ENCODE measurements at places on chromosomes 12 and 14. TPM values are rescaled to one million over a fixed set of nuclear protein-coding genes. Genes with fewer than 3 reads are reported as not detected.

- H3K27me3 ChIP-seq = no peaks in the 10 kb centered on the region
- H3K4me1 ChIP-seq = no peaks in the 10 kb centered on the region
- H3K4me3 ChIP-seq = no peak overlapping the region
These were observed 452.8 kb downstream of the AACS start for GRCh38 chr12:125518074-125518473.

DNA sequence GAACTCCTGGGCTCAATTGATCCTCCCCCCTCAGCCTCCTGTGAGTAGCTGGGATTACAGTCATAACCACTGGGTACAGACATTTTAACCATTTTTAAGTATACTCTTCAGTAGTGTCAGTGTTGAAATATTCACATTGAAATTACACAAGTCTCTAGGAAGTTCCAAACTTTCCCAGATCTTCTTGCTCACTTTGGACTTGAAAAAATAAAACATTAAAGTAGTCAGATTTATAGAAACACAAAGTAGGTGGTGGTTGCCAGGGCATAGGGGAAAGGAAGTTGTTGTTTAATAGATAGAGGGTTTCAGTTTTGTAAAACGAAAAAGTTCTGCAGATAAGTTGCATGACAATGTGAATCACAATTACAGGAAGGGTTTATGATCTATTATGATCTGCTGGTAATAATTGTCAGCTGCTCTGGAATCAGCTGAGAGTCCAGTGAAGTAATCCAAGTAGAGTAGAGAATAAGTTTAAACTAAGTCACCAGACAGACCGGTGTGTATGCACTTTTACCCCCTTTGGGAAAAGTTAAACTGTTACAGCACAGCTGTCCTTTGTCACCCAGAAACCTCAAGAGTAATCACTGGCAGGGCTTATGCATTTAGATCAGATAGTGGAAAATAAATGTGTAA lies 27.4 kb downstream of the PCNX1 start:
- no peaks in the 10 kb centered on the region for H3K27me3 ChIP-seq
- H3K36me3 ChIP-seq = no peaks in the 10 kb centered on the region
- H3K4me1 ChIP-seq = peaks cover 16% of the 10 kb centered on the region
- no peak for DNase-seq
- no peak overlapping the region for H3K4me3 ChIP-seq

DNA sequence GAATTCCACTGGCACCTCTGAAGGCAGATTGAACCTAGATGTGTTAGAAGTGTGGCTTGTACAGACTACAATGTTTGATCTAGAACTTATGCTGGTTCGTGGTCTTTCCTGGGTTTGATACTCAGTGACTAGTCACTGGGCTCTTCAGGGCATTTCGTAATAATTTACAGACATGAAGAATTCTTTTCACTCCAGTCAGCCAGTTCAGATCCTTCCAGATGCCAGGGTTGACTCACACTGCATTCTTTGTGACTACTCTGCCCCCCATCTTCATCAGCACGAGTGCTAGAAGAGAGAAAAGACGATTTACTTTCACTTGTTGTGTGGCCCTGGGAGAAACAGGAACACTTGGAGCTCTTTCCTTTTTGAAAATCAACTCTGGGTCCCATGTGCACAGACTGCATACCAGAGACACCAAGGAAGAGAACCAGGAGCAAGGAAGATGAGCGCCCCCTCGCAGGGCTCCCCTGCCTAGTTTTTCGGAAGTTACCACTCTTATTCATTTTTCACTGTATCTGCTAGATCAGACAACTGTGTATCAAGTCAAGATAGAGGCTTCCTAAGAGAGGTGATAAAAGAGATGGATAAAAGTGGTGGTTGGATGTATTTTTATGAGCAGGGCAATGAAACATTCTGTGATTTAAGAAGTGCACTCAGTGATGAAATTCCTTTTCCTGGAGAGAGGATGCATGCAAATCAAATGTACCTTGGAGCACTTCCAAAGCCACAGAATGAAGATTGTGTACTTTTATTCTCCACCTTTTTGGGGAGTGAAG lies 33.5 kb upstream of the EVL start:
- H3K4me3 ChIP-seq = peak overlapping the region; percentile 26
- H3K36me3 ChIP-seq = no peaks in the 10 kb centered on the region
- H3K27me3 ChIP-seq = no peaks in the 10 kb centered on the region
- DNase-seq = no peak

Gene KRT81
- total RNA-seq = not detected

GRCh38 chr12:47370421-47370820 lies 290.7 kb upstream of the AMIGO2 start:
- no peak overlapping the region for H3K27ac ChIP-seq
- peaks cover 10% of the 10 kb centered on the region for H3K4me1 ChIP-seq
- H3K27me3 ChIP-seq = no peaks in the 10 kb centered on the region
- H3K36me3 ChIP-seq = no peaks in the 10 kb centered on the region

- no peak for DNase-seq
- no peaks in the 10 kb centered on the region for H3K27me3 ChIP-seq
- H3K36me3 ChIP-seq = peaks cover 68% of the 10 kb centered on the region
- H3K4me1 ChIP-seq = peaks cover 23% of the 10 kb centered on the region
- peak overlapping the region; percentile 90 for H3K27ac ChIP-seq
These were observed 615 bp downstream of the DDX51 start for GRCh38 chr12:132143336-132144071.

GRCh38 chr12:712172-712863 lies 40.1 kb upstream of the WNK1 start:
- no peak for DNase-seq
- no peaks in the 10 kb centered on the region for H3K4me1 ChIP-seq
- peak overlapping the region; percentile 39 for H3K27ac ChIP-seq
- no peak overlapping the region for H3K4me3 ChIP-seq

GRCh38 chr14:95774265-95775160 lies 60.6 kb upstream of the TCL1A start:
- DNase-seq = no peak
- H3K27ac ChIP-seq = no peak overlapping the region
- no peaks in the 10 kb centered on the region for H3K36me3 ChIP-seq
- no peaks in the 10 kb centered on the region for H3K4me1 ChIP-seq
- no peak overlapping the region for H3K4me3 ChIP-seq

GRCh38 chr14:35220027-35220676 lies 72.0 kb upstream of the PSMA6 start:
- no peak for DNase-seq
- no peak overlapping the region for H3K4me3 ChIP-seq
- H3K27me3 ChIP-seq = no peaks in the 10 kb centered on the region

GRCh38 chr14:106528717-106529116 lies 1002.3 kb downstream of the TMEM121 start:
- no peak overlapping the region for H3K4me3 ChIP-seq
- no peaks in the 10 kb centered on the region for H3K27me3 ChIP-seq
- no peaks in the 10 kb centered on the region for H3K4me1 ChIP-seq
- no peaks in the 10 kb centered on the region for H3K36me3 ChIP-seq
- DNase-seq = no peak
- H3K27ac ChIP-seq = no peak overlapping the region

GRCh38 chr14:58821421-58821820 lies 183.7 kb downstream of the DACT1 start:
- H3K36me3 ChIP-seq = no peaks in the 10 kb centered on the region
- H3K27me3 ChIP-seq = no peaks in the 10 kb centered on the region
- H3K4me1 ChIP-seq = no peaks in the 10 kb centered on the region
- DNase-seq = no peak
- no peak overlapping the region for H3K27ac ChIP-seq
- H3K4me3 ChIP-seq = no peak overlapping the region

Gene PDE3A
- total RNA-seq = 5.4 TPM

GRCh38 chr12:50188241-50188781 lies 21.1 kb upstream of the CERS5 start:
- peak overlapping the region; percentile 67 for H3K27ac ChIP-seq
- H3K4me1 ChIP-seq = peaks cover 39% of the 10 kb centered on the region
- H3K27me3 ChIP-seq = no peaks in the 10 kb centered on the region
- H3K4me3 ChIP-seq = no peak overlapping the region
- peaks cover 43% of the 10 kb centered on the region for H3K36me3 ChIP-seq

Gene IQSEC3
- total RNA-seq = 0.95 TPM

DNA sequence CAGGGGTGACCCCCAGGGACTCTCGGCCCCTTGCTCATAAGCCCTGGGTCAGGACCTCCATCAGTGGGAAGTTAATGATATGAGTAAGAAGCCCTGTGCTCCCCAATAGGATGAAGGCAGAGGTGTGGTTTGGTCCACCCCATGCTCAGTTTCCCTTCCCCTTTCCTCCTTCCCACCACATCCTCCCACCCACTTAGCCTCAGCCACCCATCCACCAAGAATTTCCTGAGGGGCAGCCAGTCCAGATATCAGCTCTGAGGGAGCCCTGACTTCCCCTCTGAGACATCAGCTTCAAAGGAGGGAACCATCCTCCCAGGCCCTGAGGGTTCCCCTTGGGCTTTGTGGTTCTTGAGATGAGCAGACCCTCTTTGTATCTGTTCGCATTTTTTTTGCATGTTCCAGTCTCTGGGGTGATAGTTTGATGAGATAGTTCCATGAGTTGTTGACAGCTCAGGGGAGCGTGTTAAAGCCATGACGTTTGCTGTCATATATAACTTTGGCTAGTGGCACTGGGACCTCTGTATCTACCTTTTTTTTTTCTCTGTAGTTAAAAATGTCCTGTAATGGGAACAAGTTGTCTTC lies 71.2 kb downstream of the LGMN start:
- no peak overlapping the region for H3K27ac ChIP-seq
- peaks cover 38% of the 10 kb centered on the region for H3K36me3 ChIP-seq
- no peaks in the 10 kb centered on the region for H3K27me3 ChIP-seq
- H3K4me3 ChIP-seq = no peak overlapping the region
- DNase-seq = no peak
- H3K4me1 ChIP-seq = no peaks in the 10 kb centered on the region

GRCh38 chr12:110635055-110635454 lies 21.1 kb downstream of the TCTN1 start:
- H3K36me3 ChIP-seq = no peaks in the 10 kb centered on the region
- H3K27ac ChIP-seq = no peak overlapping the region

- no peaks in the 10 kb centered on the region for H3K27me3 ChIP-seq
- no peak for DNase-seq
- peaks cover 40% of the 10 kb centered on the region for H3K4me1 ChIP-seq
- H3K4me3 ChIP-seq = peak overlapping the region; percentile 29
- H3K27ac ChIP-seq = peak overlapping the region; percentile 91
These were observed 66.2 kb downstream of the IRF2BPL start for GRCh38 chr14:76962303-76962660.

- H3K4me1 ChIP-seq = no peaks in the 10 kb centered on the region
- DNase-seq = no peak
- no peaks in the 10 kb centered on the region for H3K27me3 ChIP-seq
- no peak overlapping the region for H3K27ac ChIP-seq
These were observed 52.7 kb downstream of the WNK1 start for GRCh38 chr12:805022-805632.

Gene RFLNA
- total RNA-seq = not detected

Gene PIANP
- not detected for total RNA-seq

DNA sequence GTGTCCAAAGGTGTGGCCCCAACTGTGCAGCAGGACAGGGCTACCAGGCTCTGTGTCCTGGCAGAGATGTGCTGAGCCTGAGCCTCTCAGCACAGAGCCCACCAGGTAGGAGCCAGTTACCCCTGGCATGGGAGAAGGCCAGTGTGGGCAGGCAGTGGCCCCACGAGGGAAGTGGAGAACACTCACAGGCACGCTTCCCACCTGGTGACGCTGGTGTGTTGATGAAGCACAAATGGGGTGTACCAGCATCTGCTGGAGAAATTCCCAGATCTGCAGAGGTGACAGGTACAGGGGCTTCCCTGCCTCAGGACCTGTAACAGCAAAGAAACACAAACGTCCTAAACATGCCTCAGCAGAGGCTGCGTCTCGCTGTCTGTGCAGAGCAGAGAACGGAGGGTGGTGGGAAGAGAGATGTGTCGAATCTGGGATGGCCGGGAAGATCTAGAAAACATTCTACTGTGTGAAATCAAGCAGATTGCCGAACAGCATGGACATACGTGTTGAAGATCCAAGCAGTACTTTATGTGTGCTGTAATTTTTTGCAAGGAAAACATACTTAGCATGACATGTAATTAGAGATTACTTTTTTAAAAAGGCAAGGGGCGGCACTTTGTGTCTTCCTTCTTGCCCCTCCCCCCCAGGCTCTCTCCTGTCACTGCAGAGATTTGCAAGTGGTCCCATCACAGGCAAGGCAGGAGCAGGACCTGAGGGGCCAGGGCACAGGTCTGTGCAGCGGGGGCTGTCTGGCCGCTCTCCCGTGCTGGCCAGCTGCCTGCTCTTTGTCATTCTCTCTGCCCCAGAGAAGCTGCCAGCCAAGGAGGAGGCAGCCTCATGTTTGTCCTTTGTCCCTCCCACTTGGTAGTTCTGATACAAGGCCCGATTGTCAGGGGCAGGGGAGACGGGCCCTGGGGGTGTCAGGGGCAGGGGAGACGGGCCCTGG lies 17.3 kb downstream of the HIP1R start:
- no peak for DNase-seq
- H3K27ac ChIP-seq = peak overlapping the region; percentile 67
- H3K27me3 ChIP-seq = no peaks in the 10 kb centered on the region

Gene SDR9C7
- total RNA-seq = 42.1 TPM

GRCh38 chr14:34450958-34451357 lies 11.1 kb downstream of the SPTSSA start:
- peaks cover 26% of the 10 kb centered on the region for H3K4me1 ChIP-seq
- H3K27ac ChIP-seq = no peak overlapping the region
- peaks cover under 1% of the 10 kb centered on the region for H3K36me3 ChIP-seq
- no peaks in the 10 kb centered on the region for H3K27me3 ChIP-seq
- H3K4me3 ChIP-seq = no peak overlapping the region

- H3K4me1 ChIP-seq = no peaks in the 10 kb centered on the region
- no peak overlapping the region for H3K27ac ChIP-seq
- H3K36me3 ChIP-seq = no peaks in the 10 kb centered on the region
- H3K4me3 ChIP-seq = no peak overlapping the region
- no peaks in the 10 kb centered on the region for H3K27me3 ChIP-seq
- DNase-seq = no peak
These were observed 26.2 kb downstream of the EGLN3 start for GRCh38 chr14:33924566-33925100.

DNA sequence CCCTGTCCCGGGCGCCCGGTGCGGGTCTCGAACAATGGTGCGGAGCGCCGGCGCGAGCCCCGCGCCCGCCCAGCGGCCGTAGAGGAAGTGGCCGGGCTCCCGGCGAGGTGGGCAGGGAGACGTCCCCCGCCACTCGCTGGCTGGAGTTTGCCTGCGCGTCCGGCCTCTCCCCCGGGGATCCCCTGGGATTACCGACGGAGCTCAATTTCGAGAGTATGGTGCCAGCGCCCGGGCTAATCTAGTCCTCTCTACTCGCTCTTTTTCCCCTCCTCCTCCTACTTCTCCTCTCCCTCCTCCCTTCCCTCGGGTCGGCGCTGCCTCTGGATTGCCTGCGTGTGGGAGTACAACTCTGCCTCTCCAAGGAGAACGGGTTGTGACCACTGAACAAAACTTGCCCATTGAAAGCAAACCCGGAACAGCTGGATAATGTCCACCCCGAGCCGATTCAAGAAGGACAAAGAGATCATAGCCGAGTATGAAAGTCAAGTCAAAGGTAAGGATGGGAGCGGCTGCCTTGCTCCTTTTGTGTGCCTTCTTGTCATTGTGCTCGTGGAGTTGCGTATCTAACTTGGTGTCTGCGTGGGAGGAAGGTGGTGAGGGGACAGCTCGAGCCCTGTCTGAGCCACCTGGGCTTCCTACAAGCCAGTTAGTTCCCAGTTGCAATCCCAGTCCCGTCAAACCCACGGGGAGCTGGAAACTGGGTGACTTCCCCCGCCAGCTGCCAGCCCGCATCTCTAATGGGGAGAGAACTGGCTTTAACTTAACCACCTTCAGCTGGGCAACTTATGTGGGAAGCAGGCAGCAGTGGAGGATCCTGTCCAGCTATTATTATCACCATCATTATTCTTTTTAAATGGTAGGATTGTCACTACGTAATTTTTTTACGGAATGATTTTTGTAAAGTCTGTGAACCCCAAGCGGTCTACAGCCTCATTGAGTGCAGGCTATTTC lies at the start of gene SRGAP1:
Gene SRGAP1, plus strand, starts transcription at position 310 of the 951 bp plus-strand sequence. Its CDS starts 117 bp downstream, at position 427.
- H3K36me3 ChIP-seq = no peaks in the 10 kb centered on the region
- DNase-seq = no peak
- peak within 1 kb of the TSS; percentile 79 for H3K4me3 ChIP-seq
- peaks cover 9% of the 10 kb centered on the region for H3K4me1 ChIP-seq
- H3K27ac ChIP-seq = peak within 1 kb of the TSS; percentile 85

Gene PRR4
- total RNA-seq = 1.4 TPM

Gene KRT71
- total RNA-seq = not detected

Gene ALKBH2
- total RNA-seq = 18.1 TPM
